Activated CD4-positive, alpha-beta T cell treated with anti-CD3 and anti-CD28 coated beads, Interleukin-2, amount 50 U/mL, for 48 hours (primary cell): ENCODE measurements at places on chromosomes 7 and 10.

- no peak for DNase-seq
Observed at GRCh38 chr10:129021594-129022304, 445.3 kb upstream of the MGMT start.

DNA sequence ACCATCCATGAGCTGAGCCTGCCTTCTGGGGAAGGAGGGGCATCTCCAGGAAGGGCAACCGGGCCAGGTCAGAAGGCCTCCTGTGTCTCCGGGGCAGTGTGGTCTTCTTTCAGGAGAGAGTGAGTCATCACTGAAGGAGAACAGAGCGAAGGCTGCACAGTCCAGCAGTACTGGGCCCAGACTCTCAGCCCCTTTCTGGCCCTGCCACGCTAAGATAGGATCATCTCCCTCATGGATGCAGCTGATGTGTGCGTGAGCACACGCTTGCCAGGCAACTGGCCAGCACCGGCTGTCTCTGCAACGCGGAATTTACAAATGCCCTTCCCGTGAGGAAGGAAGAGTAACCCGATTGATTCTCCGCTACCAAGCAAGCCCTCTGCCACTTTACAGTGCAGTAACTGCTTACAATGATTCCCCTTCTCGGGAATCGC, 328.2 kb downstream of the TNS3 start:
- no peak for DNase-seq

DNA sequence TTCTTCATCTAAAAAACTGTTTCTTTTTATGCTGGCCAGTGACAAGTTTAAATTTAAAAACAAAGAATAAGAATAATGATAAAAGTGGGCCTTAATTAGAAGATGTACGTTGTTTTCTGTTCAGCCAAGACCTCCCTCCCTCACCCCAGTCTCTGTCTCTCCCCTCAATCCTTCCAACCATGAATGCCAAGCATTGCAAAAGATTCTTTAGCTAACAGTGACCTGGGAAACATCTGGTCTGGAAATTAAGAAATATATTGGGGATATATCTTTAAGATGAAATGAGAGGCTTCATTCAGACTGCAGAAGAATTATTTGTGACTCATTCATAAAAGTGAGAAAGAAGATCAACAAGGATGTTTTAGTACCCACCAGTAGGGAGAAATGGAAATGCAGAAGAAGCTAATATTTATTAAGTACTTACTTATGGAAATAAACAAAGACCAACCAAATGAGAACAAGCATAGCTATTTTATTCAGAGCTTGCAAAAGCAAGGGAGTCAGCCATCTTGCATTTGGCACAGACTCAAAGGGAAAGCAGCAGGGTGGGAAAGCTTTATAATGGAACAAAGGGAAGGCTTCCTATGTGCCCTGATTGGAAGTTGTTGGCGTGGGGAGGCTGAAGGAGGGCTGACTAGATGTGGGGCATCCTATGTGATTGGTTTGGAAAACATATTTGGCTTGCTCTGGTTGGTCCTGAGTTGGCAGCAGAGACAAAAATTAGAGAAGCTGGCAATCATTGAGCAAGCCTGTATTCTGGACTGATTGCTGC, 595.4 kb upstream of the GHITM start:
- no peak for DNase-seq

DNA sequence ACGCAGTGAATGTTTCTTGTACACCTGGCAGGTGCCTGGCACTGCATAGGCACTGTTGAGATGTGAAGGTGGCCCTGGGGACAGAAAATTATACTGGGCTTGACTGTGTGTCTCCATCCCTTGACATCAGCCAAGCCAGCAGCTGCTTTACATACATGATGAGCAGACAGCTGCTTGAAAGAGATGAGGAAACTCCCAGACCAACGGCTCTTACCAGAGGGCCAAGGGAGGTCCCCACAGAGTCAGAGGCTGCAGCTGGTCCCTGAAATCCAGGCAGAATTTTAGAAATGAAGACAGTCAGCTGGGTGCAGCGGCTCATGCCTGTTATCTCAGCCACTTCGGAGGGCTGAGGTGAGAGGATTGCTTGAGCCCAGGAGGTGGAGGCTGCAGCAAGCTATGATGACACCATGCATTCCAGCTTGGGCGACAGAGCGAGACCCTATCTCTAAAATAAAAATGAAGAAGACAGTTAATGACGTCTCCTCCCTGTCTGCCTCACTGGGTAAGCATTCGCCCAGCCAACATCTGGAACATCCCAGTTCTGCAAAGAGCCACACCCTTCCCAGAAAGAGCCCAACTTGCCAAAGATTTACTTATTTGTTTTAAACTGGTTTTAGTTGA, 17.6 kb downstream of the LIMK1 start:
- DNase-seq, result no peak

- DNase-seq, result no peak
Observed at GRCh38 chr7:128322040-128322643, 21.6 kb downstream of the RBM28 start.
